ENCODE measurements at places on chromosomes 13 and 19.

DNA sequence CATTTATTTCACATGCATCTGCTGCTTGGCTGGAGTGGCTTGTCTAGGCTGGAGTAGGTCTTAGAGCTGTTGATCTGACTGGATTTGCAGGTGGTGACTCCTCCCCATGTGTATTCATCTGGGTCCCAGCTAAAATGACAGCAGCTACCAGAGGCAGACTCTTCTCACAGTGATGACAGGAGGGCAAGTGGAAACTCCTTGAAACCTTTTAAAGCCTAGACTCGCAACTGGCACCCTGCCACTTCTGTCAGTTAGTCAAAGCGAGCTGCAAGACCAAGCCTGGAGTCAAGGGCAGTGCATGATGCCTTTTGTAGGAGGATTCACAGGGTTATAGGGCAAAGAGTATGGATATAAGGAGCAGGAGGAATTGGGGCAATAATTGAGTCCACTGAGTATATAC is 65.2 kb downstream of the TEX26 start:
- DNase-seq, result no peak

DNA sequence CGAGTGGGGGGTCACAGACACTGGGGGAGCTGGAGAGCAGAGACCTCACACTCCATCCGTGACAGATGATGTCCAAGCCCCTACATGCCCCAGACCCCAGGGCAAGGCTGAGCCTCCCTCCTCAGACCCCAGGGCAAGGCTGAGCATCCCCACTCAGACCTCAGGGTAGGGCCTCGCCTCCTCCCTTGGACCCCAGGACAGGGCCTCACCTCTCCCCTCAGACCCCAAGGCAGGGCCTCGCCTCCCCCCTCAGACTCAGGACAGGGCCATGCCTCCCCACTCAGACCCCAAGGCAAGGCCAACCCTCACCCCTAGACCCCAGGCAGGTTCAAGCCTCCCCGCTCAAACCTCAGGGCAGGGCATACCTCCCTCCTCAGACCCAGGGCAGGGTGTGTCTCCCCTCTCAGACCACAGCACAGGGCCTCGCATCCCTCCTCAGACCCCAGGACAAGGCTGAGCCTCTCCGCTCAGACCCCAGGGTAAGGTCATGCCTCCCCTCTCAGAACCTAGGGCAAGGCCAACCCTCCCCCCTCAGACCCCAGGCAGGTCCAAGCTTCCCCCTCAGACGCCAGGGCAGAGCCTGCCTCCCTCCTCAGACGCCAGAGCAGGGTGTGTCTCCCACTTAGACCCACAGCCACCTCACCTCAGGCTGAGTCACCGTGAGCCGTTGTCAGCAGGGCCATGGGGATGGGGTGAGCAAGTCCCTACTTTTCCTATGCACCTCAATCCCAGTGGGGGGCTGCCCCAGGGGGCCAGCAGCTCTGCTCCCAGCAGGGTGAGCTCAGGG is 1.7 kb upstream of the S1PR4 start:
- no peak for DNase-seq

- no peak for DNase-seq
Measured at GRCh38 chr19:19081642-19082151, 17.9 kb downstream of the SLC25A42 start.

DNA sequence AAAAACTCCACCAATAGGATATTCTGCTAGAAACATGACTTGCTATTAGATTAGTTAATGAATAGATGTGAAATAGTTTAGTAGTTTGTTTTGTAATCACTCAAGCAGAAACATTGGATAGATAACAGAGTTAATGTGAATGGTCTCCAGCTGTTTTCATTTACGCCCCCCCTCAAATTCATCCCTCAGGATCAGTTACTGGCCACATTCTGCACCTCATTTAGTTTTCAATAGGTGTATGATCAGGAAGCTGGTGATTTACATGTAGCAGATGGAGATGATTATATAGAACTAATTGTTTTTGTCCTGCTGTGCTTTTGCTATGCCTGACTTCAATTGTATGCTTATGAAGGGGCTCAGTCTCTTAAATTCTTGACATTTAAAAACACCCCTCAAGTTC is 759.0 kb downstream of the SLITRK6 start:
- DNase-seq, result no peak

DNA sequence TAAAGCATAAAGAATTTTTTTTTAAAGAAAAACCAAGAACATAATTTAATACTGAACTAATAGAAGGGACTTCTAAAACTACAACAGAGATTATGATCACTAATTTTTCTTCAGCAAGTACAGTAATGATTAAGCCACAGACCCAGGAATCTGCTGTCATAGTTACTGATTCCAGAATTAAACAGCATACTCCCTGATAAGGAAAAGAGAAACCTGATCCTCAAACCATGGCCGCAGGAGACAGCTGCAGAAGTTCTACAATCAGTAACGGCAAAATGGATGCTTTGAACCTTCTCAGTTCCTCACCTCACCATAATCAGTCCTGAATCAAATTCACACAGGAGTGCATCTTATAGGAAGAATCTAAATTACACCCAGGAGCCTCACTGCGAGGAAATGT is 939.0 kb upstream of the SLITRK1 start:
- no peak for DNase-seq
